ENCODE measurements at places on chromosomes 12 and 14.

DNA sequence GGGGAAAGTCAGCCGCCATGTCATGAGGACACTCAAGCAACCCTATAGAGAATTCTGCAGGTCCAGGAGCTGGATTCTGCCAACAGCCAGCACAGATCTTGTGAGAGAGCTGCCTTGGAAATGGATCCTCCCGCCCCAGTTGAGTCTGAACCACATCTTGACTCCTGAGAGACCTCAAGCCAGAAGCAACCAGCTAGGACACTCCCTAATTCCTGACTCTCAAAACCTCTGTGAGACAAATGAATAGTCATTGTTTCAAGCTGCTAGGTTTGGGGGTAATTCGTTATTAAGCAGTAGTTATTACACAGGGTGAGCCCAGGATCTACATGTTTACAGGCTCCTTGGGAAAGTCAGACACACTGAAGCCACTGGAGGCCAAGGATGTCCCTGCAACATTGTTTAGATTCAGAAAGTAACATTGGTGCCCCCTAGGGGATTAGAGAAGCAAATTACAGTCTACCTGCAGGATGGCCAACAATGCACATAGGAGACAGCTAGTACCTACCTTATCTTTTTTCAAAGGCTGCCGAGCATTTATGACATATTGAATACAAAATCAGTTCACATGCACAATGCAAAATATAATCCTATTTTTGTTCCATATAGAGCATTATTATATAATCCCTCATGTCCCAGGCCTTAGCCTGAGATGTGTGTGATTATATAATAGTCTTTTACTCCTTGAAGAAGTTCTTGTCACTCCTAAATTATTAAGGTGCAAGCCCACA lies 57.9 kb upstream of the FICD start:
- DNase-seq: peak; percentile 91

GRCh38 chr14:20177433-20177974 lies 13.2 kb upstream of the OR11G2 start:
- DNase-seq: no peak

- DNase-seq: no peak
Measured at GRCh38 chr12:7642287-7642686, 23.4 kb downstream of the APOBEC1 start.

DNA sequence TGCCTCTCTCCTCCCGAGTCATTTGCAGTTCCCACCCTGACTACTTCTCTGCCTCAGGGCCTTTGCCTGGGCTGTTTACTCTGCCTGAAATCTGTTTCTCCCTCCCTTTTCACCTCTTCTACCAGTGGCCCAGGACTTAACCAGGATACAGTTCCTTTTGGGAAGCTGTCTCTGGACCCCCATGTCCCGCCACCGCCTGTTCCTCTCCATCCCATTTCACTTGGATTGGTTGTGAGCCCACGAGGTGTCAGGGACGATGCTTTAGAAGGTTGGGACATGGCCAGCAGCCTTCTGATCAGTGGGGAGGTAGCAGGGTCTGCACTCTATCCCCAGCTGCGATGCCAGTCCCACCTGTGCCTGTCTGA lies 51.8 kb downstream of the FAM222A start:
- DNase-seq: no peak

GRCh38 chr12:56991319-56992246 lies 14.8 kb downstream of the ZBTB39 start:
- peak; percentile 84 for DNase-seq

DNA sequence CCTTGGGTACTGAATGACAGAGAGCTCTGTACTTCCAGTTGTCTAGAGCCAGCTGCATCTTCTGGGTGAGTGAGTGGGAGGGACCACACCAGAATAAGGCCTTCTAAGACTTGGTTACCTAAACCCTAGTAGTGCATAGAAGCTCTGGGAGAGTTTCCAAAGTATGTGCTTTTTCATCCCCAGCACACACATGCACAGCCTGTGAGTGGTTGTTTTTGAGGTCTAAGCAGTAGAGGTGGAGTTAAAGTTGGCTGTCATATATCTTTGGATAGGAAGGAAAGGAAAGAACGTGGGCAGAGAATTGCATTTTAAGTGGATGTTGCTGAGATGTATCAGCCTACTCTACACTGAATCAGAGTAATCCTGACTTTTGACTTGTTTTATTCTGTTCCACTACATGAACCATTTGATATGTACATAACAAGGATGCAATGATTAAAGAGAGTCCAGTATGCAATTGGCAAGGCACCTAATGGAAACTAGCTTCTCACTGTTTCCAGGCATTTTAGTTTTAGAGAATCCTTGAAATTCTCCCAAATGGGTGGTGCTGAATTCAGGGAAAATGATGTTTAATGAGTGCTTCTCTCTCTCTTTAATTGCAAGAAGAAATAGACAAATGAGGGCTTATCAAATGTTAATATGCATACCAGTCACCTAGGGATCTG lies 51.8 kb upstream of the PRICKLE1 start:
- DNase-seq: no peak

GRCh38 chr12:75172611-75173010 lies 37.0 kb downstream of the KCNC2 start:
- peak; percentile 6 for DNase-seq

Data from suppressor macrophage (primary cell).